HepG2 (cell line): ENCODE measurements at places on chromosomes 3 and 15.

DNA sequence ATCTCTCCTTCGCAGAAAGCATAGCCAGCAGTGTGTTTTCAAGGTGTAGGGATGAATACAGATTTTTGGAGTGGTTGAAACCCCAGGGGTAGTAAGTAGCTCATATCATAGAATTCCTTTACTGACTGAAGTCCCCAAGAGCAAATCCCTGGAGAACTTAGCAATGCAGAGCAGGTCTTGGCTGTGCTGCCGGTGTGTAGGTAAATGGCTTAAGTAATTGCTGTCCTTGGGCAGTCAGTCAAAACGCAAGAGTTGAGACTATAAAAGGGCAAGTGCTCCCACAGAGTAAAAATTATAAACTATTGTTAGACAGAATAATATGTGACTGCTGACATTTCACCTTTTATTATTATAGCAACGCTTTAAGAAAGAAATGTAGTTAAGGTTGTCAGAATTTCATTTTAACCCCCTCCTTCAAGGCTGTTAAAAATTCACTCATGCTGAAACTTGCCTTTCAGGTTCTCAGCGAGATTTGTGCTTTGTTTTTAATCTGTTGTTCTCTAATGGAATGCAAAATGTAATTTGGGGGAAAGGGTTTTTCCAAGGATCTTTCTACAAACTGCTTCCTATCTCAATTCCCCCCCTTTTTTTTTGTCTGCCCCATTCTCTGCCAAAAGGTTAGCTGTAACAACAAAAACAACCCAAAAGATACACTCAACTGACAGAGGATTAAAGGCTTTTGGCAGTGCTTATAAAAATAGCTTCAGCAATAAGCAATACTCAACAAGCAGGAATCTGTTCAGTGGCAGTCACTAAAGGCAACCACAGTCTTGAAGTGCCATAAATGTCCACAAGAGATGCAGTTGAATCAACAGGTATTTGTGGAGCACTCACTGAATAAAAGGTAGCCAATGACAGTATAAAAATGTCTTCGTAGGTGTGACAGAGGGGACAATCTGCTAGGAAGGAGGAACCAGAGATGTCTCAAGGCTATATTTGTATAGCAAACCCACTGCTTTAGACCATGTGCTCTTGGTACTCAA is 105.3 kb downstream of the THRB start:
- no peak for DNase-seq

DNA sequence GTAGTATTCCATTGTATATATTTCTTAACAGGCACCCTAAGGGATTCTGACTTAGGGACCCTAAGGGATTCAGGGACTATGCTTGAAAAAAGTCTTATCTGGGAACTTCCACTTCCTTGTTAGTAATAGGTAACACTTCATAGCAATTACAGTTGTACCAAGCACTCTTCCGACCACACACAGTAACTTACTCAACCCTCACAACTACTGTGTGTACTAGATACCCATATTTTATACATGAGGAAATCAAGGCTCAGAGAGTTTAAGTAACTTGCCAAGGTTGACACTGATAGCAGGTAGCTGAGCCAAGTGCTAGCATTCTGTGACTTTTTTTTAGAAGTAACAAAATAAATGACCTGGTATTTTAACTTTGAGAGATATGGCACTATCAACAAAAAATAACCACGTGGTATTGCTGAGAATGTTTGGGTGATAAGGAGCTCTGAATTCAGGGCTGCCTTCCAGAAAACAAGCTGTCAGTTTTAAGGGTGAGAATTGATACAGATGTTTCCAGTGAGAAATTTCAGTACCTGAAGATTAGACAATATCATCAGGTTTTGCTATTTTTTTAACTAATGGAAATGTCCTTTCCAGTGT is 210.3 kb upstream of the SUCLG2 start:
- DNase-seq: no peak

DNA sequence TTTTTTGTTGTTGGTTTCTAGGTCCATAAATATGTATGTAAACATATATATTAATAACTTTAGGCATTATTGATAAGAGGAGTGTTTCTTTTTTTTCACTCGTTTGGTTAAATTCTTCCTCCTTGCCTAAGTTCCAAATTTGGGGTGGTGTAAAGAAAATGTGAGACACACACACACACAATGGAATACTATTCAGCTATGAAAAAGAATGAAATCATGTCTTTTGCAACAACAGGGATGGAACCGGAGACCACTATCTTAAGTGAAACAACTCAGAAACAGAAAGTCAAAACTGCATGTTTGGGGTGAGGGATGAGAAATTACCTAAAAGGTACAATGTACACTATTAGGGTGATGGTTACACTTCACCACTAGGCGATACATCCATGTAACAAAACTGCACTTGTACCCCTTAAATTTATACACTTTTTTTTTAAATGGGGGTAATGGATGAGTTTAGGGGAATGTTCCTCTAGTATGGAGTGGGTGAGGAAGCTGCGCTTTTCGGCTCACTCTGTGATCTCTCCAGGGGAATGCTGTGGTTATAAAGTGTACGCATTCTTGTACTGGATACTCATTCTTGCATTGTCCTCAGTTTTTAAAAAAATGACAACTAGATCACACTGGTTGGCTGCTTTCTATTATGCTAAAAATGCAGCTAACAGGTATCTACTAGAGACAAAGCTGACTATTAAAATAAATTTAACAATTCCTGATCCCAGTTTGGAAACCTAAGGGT is 50.8 kb upstream of the PPARG start:
- DNase-seq: no peak

DNA sequence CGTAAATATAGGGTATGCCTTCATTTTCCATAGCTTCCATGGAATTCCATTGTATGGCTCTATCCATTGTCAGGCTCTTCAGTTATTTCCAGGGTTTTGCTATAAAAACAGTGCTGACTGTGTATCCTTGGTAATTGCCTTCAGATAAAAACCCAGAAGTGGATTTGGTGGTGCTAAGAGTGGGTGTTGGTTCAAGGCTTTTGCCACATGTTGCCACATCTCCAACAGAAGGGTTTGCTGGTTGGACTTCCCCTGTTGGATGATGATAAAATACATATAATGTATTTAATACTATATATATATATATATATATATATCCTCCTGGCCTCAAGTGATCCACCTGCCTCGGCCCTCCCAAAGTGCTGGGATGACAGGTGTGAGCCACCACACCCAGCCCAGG is 97.8 kb downstream of the FLNB start:
- no peak for DNase-seq

- DNase-seq: no peak
Measured at GRCh38 chr15:82572311-82572710, 32.1 kb upstream of the RPS17 start.
